Fibroblast of skin of scalp (primary cell): ENCODE measurements at places on chromosomes 11 and 22.

GRCh38 chr11:1092919-1093318 lies 18.2 kb downstream of the MUC2 start:
- no peak for DNase-seq

DNA sequence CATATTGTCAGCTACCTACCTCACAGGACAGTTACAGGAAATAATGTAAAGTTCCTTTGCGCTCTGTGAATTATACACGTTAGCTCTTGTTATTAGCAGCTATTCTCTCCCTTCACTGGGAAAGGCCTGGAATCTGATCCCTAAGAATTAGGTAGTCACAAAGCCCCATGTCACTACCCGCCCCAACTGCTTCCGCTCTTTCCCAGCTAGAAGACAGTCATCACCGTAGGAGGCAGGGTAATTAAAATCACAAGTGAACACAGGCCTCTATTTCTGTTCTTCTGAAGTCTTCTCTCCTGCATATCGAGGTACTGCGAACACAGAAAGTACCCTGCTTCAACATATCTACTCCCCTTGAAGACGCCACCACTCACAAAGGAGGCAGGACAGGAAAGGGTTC lies 12.6 kb upstream of the AHNAK start:
- DNase-seq, result no peak

DNA sequence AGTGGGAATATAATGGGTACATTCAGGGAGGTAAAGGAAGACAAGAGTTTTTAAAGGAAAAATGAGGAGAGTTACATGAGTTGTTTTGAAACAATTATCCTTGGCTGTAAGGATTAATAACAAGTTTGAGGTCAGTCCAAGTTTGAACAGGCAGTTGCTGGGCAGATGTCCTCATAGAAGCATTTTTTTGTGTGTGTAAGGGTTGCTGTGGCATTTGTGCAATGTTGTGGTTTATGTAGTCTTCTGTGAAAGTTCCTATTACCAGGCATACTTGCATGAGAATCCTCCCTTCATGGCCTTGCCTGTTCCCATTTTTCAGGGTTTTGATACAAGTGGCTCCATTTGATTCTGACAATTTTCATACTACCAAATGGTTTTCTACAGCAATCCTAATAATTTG lies 400.2 kb downstream of the KCNA4 start:
- DNase-seq, result peak; percentile 44

DNA sequence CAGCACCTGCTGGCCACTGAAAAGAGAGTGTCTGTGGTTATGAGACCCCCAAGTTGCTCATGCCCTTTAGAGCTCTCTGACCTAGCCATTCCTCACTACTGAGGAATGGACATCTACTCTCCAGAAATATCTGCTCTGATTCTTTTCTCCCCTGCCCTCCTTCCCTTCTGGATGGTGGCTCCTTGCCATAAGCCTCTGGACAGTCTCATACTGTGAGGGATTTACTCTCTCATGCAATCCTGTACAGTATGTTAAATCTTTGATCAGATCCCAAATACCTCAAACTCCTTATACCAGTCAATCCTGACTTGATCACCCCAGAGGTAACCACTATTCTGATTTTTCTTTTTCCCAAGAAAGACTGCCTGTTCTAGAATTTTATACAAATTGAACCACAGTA lies 80.7 kb downstream of the ARHGAP20 start:
- peak; percentile 4 for DNase-seq

- peak; percentile 62 for DNase-seq
These were observed 53.4 kb upstream of the CCND1 start for GRCh38 chr11:69587454-69588090.

DNA sequence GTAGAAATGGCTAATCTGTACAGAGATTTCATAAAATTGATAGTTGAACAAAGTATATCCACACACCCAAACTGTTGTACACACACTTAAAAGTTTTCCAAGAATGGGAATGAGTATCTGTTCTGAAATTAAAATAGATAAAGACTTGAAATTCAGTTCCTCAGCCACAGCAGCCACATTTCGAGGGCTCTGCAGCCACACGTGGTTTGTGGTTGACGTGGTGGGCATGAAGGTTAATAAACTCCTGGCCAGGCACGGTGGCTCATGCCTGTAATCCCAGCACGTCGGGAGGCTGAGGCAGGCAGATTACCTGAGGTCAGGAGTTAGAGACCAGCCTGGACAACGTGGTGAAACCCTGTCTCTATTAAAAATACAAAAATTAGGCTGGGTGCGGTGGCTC lies 24.0 kb downstream of the TPST2 start:
- no peak for DNase-seq

GRCh38 chr11:119144825-119145486 lies 3.9 kb upstream of the ABCG4 start:
- DNase-seq, result peak; percentile 69

DNA sequence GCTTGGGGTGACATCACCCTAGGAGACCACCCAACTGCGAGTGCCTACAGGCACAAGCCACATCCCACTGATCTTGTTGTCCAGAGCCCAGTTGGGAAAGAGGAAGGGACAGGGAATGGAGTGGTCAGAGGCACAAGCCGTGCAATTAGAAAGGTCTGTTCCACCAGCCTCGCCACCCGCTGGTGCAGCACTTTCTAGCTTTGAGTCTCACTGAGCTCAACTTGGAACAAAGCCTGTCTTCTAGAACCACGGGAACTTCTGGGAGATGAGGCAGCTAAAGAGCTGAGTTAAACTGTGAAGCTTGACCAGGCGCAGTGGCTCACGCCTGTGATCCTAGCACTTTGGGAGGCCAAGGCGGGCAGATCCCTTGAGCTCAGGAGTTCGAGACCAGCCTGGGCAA lies 29.3 kb downstream of the TPBGL start:
- DNase-seq, result no peak
